ENCODE measurements at places on chromosomes 1 and 21.

DNA sequence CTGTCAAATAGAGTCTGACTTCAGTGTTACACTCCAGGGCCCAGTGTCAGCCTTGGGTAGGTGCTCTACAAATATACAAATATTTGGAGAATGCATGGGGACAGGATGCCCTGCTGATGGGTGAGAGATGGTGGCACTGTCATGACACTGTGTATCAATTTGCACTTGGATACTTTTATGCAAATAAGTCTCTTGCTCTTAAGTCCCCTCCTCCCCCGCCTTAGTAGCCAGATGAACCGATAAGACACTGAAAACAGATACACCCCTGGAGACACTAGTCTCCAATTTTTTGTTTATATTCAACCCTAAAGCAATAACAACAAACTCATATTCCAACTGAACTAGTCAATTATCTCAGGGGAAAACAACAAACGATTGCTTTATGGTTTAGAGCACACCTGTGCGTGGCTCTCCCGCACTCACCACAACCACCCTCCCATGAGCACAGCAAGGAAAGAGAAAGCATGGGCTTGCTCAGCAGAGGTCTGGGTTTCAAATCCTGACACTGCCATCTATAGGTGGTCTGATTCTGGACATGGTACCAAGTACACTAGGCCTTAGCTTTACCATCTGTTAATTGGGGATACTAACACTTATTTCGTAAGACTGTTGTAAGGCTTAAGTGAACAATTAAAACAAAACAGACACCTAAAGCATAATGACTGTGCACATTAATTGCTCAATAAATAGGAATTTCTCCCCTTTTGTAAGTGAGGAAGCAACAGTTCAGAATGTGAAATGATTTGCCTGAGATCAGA, 50.3 kb downstream of the HIVEP3 start:
- DNase-seq = no peak

- no peak for DNase-seq
Observed at GRCh38 chr1:101264697-101265096, 27.9 kb downstream of the S1PR1 start.

DNA sequence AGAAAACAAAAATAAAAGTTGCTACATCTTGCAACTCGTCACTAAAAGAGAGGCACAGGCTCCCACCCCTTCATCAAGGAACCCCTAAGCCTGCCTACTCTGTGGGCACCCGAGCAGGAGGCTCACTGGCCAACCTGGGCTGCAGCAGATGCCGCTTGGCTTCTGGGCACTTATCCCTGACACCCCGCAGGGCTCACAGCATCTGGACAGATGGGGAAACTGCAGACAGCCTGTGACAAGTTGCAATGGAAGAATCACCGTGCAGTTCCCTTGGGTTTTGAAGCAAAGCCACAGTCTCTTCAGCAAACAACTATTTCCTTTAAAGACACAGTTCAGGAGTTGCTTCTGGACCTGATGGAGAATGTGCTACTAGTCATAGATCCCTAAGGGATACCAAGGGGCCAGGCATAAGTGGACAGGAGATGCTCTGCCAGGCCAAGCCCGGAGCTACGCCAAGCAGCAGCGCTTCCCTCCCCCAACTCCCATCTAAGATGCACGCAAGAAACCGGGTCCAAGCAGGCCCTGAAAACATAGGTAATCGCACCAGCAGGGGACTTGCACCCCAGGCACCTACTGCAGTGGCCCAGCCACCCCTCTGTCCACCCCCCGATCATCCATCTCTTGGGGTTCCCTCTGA, 170.6 kb downstream of the NPHP4 start:
- no peak for DNase-seq

GRCh38 chr21:38797470-38797869, 8.3 kb upstream of the ETS2 start:
- no peak for DNase-seq

GRCh38 chr21:33954395-33954794, 38.8 kb upstream of the ATP5PO start:
- no peak for DNase-seq

DNA sequence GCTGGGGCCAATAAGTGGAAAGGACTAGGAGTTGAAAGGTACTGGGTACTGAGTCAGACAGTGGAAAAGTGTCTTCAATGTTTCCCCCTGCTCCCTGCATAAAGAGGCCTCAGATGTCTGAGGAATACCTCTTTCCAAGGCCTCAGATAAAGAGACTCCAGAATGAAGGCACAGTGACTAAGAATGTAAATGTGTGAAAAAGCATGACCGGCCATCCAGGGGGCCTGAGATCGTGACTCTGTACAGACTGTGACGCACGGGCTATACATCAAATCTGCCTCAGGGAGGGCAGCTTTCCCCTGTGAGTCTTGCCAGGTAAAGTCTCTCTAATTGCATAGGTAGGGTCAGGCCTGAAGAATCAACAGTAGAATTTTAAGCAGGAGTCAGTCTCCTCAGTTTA, 1690.5 kb downstream of the KCNT2 start:
- no peak for DNase-seq

DNA sequence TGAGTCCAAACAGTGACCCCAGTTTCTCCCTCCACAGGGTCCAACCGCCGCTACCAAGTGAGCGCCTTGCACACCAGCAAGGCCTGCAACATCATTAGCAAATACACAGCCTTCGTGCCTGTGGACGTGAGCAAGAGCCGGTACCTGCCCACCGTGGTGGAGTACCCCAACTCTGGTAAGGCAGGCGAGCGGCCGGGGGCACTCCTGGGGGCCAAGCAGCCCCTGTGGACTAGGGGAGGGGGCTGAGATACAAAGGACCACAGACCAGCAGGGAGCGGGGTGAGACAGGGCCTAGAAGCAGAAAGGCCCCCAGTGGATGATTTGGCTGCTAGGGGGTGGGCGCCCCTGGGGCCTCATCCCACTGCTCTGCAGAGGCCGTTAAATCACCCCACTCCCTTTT, 54.7 kb downstream of the VWA5B1 start:
- no peak for DNase-seq

DNA sequence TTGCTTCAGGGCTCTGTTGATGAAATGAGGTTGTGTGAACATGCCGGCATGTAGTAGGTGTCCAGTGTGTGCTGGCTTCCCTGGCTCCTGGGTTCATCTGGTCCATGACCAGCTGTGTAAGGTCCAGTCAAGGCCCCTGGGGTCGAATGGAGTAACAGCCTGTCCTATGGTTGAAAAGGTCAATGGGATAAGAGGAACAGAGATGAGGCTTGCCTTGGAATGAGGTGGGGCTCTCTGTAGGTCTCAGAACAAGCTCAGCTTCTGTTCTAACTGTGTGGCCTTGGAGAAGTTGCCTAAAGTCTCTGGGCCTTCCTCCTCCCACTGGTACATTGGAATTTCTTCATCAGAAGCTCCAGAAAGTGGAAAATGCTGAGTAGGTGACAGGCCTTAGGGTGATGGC, 26.6 kb downstream of the RPS6KA1 start:
- DNase-seq = no peak

DNA sequence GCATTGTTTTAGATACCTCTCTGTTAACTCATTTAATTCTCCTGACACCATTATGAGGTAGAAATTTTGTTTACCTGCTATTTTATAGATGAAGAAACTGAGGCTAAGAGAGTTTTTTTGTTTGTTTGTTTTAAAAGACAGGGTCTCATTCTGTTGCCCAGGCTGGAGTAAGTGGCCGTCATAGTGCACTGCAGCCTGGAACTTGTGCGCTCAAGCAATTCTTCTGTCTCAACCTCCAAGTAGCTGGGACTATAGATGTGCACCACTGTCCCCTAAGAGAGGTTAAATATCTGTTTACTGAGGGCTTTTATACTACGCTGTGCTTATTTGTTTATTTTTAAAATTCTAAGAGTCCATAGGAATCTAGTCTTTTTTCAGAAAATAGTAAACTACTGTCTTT, 43.7 kb upstream of the CACYBP start:
- DNase-seq = no peak

DNA sequence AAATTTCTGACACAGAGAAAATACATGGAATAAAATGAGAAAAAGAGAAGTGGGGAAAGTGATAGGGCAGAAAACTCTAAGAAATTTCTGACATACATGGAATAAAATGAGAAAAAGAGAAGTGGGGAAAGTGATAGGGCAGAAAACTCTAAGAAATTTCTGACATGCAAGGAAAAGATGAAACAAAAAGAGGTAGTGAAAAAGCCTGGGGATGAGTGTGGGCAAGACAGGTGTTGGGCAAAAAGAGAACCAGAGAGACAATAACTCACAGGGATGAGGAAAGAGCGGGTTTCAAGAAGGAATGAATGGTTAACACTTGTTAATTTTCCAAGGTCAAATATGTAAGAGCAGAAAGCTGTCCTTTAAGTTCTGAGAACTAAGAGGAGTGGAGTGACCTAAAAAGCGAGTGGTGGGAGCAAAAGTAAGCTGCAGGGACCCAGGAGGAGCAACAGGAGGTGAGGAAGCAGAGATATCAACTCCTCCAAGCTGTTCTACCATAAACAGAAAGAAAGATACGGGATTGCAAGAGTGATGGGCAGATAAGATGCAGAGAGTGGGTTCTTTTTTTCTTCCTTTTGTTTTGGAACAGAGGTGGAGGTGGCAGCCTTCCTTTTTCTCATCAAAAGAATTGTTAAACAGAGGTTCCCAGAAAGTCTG, 29.9 kb upstream of the EXO1 start:
- no peak for DNase-seq

DNA sequence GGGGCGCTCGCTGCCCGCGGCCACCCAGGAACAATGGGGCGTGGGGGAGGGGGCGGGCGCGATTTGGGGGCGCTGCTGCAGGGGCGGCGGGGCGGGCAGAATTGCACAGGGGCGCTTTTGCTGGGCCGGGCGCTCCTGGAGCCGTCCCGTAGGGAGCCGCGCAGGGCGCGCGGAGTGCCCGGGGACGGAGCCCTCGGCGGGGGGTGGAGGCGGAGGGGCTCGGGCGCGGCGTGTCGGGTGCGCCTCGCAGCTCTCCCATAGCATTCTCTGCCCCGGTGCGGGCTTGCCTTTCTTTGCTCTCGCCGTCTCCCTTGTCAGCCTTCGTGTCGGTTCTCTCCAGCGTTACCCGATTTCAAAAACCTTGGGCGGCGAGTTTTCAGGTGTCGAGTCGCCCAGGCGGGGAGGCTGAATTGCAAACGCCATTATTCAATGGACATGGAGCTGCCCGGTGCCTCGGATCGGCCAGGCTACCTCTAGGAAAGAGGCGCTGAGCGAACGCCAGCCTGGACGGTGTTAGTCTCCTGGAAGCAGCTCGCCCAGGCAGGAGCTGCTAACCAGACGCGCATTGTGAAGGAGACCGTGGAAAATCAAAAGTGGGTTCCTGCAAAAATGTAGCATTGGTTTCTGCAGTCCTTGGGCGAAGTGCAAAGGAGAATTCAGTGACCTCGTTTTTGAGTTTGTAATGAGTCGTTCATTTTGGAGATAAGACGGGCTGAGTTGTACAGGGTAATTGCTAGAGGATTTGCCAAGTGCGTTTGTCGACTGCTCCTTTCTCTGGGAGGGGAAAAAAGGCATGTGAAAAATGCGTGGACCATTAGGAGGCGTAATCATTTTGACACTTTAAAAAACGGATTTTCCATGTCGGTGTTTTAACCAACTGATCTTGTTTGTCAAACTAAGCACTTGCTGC, 626 bp downstream of the CXADR start:
- DNase-seq = peak; percentile 36

GRCh38 chr1:179142889-179143299, 61.0 kb downstream of the TOR3A start:
- DNase-seq = no peak
